ENCODE measurements at places on chromosomes 6 and 20.

DNA sequence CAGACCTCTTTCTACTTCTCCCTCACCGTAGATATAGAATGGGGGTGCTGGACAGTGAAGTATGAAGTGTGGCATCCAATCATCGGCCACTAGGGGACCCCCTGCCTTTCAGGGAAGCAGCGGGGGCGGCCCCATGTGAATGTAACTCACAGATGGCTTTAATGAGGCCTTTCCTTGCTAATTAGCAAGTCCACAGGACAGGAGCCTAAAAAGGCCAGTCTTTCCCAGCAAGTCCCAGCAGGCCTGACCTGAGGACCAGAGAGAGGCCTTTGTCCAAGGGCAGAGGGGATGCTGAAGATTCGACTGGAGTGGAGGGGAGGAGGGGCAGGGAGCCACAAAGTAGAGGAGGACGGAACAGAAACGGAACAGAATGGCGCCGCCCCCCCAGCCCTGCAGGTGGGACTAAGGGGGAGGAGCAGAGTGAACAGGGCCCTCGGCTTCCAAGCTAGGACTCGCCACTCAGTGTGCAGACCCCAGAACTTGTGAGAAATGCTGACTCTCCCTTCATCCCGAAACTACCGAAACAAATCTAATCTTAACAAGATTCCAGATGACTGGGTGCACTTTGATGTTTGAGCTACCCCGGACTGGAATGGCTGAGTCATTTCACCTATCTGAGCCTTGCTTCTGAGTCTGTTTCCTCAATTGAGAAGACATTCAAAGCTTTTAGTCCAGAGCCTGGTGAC lies 5.8 kb downstream of the C6orf132 start:
- no peak for DNase-seq

DNA sequence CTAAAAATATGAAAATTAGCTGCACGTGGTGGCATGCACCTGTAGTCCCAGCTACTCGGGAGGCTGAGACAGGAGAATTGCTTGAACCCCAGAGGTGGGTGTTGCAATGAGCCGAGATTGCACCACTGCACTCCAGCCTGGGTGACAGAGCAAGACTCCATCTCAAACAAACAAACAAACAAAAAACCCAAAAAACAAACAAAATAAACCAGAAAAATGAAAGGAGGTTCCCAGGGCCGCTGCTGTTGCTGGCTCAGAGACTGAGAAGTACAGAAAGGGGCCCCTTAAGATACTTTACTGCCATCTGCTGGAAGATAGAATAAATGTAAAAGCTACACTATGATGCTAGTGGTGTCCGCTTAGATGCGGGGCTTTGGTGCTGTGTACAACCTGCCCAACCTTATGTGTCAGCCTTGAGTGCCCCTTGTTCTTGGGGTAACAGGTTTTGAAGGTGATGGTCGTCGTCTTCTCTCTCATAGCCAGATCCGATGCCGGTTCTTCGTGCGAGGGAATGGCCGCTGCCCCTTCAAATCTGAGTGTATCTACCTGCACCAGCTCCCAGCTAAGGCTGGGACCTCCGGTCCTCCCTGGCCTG lies 2.8 kb upstream of the FANCE start:
- no peak for DNase-seq

- DNase-seq: no peak
Observed at GRCh38 chr20:38543014-38543906, 37.7 kb upstream of the ADIG start.

DNA sequence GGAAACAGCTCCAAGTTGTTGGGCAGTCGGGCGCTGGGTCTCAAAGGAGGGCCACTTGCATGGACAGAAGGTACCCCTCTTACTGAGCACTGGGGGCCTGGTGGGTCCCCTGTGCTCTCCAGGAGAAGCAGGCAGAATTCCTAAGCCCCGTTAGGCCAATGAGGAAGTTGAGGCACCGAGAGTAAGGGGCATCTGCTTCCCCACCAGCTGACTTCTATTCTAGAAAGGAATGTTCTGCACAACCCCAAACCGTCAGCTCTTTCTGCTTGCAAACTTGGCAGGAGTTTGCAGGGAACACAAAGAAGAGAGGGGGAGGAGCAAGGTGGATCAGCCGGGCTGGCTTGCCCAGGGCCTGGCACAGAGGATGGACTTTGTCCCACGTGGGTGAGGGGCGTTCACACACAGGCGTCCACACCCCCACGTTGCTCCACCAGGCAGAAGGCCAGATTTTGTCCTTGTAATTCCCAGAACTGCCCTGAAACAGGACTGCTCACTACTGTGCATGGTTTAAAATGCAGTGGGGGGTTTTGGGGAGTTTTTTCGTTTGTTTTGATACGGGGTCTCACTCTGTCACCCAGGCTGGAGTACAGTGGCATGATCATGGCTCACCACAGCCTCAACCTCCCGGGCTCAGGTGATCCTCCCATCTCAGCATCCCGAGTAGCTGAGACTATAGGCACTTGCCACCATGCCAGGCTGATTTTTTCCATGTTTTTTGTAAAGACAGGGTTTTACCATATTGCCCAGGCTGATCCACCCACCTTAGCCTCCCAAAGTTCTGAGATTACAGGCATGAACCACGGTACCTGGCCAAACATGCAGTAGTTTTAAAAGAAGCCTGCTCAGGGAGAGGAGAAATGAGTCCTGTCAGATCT lies 93.3 kb downstream of the SNX5 start:
- DNase-seq: no peak

GRCh38 chr6:149300563-149300962 lies 16.9 kb upstream of the TAB2 start:
- DNase-seq: no peak

- no peak for DNase-seq
Observed at GRCh38 chr6:141077355-141078333, 1055.1 kb upstream of the GJE1 start.

DNA sequence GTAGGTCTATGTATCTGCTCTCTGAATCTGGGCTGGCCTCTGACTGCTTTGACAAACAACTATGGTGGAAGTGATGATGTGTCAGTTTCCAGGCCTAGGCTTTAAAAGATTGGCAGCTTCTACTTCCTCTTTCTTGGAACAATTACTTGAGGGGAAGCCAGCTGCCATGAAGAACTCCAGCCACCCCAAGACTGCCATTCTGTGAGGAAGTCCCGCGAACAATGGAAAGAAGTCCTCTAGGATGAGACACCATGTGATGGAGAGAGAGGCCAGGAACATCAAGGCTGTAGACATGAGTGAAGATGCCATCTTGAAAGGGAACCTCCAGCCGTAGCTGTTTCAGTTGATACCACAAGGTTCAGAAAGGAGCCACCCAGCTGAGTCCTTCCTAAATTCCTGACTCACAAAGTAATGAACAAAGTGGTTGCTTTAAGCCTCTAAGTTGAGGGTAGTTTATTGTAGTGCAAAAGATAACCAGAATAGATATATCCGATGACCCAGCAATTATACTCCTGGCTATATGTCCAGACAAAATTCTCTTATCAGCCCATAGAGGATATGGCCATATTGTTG lies 15.3 kb upstream of the TCF15 start:
- DNase-seq: no peak

All from stimulated activated CD8-positive, alpha-beta memory T cell treated with anti-CD3 and anti-CD28 coated beads, Interleukin-7, amount 100 ng/mL, for 1 hour (primary cell).